ENCODE measurements at places on chromosomes 2 and 18.

- no peak for DNase-seq
These were observed 5.7 kb upstream of the CAPN14 start for GRCh38 chr2:31223026-31223425.

GRCh38 chr2:23427976-23428375, 43.0 kb downstream of the KLHL29 start:
- DNase-seq = no peak

- no peak for DNase-seq
These were observed 563.6 kb upstream of the PKDCC start for GRCh38 chr2:41483982-41484857.

GRCh38 chr2:234623521-234623991, 126.7 kb upstream of the ARL4C start:
- no peak for DNase-seq

GRCh38 chr2:95551055-95551568, 40.7 kb upstream of the TRIM43 start:
- no peak for DNase-seq

DNA sequence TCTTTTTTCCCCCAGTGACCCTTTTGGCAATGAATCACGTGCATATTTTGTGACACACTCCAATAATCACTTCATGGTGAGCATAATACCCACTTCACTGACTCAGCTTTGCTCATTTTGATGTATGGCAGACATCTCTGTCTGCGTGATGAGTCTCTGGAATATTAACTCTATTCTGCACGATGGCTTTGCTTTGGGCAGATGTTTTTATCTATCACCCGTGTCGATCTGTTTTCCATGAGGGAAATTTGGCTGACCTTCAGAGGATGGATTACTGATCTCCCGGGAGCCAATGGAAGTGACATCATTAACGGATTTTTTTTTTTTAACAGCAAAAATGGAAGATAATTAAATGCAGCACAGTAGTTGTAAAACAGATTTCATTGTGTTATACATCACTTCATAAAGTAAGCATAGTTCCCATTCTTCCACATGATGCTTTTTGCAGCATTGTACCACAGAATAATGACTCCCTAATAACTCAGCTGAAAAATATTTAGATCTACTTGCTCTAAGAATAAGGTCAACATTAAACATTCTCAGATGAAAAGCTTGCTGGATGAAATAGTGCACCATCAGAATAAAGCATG, 29.8 kb downstream of the CDC42EP3 start:
- DNase-seq = no peak

GRCh38 chr2:167212014-167212648, 323.9 kb downstream of the XIRP2 start:
- DNase-seq = peak; percentile 27

- DNase-seq = no peak
These were observed 6.6 kb downstream of the ACVR2A start for GRCh38 chr2:147851244-147851930.

DNA sequence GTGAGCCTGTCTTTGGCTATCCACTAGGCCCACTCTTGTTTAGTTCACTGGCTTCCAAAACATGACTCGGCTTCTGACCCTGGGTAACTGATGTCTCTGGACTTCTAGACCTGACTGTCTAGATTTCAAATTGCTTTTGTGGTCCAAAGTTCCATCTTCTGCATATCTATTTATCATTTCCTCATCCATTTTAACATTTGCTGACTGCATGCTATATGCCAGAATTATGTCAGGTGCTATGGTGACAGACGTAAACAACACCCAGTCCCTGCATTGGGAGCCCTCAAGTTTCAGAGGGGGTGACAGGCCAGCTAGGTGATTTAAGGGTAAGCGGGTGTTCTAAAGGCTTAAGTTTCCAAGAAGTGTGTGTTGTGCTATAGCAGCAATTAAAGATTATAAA, 140.9 kb downstream of the PIEZO2 start:
- no peak for DNase-seq

DNA sequence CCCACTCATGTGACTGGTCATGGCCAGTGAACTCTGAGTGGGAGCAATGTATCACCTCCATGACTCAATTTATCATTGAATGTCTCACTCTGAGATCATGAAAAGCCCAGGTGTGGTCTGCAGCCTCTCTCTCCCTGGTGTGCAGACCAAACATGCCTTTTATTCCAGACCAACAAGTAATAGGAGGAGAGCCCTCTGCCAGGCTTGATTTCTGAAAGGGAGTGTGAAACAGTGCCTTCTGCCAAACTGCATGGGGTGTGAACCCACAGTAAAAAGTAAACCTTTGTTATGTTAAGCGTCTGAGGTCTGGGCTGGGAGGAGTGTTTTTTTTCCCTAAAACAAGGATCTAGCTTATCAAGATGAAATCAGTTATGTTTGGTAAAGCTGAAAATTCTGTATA, 601.2 kb downstream of the ADCYAP1 start:
- no peak for DNase-seq

GRCh38 chr2:66553370-66553769, 118.4 kb downstream of the MEIS1 start:
- no peak for DNase-seq

DNA sequence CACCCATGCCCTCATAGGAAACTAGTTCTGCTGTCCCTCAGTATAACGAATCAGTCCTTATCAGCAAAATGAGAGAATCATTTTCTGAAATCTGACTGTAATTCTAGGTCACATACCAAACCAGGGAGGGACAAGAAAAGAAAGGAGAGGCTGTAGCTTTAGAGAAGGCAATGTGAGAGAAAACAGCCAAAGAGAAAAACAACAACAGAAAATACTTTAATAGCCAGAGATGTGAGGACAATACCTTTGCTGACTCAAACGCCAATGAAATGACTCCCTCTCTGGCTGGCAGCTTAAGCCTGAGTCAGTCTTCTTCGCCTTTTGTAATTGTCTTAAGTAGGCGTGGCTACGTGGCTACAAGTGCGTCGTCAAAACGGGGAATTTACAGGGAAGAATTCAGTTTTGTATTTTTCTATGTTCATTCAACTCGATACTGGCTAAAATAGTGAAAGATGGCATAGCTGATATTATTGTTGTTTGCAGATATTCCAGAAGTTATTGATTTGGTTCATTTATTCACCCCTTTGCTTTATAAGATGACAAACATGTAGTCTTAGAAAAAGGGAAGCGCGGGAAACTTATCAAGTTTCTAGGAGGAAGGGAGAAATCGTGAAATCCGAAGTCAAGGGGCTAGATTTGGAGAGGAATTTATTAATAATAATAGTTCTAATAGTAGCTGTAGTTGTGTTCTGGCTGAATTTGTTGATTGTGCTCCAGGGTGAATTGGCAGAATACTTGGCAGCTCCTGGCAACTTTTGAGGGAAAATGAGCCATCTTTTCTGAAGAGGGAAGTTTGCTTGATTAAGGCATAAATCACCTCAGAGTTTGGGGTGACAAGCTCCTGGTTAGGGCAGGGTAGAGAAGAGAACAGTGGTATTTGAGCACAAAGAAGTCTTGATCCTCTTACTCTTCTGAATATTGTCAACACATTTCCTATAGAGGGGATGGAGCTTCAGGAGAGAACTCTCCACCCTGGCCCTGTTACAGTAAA, at the start of gene IL1A:
Gene IL1A, minus strand, starts transcription at position 295 of the 991 bp plus-strand sequence. CDS start 723 bp downstream, outside the sequence.
- peak; percentile 54 for DNase-seq

- peak; percentile 57 for DNase-seq
These were observed 114.7 kb downstream of the DNAH6 start for GRCh38 chr2:84631047-84631446.

- no peak for DNase-seq
These were observed 62.9 kb upstream of the ZFP36L2 start for GRCh38 chr2:43289331-43289730.

GRCh38 chr18:57768537-57769326, 34.4 kb downstream of the ATP8B1 start:
- DNase-seq = no peak

- DNase-seq = peak; percentile 21
These were observed 91.7 kb downstream of the GCA start for GRCh38 chr2:162435676-162436075.

DNA sequence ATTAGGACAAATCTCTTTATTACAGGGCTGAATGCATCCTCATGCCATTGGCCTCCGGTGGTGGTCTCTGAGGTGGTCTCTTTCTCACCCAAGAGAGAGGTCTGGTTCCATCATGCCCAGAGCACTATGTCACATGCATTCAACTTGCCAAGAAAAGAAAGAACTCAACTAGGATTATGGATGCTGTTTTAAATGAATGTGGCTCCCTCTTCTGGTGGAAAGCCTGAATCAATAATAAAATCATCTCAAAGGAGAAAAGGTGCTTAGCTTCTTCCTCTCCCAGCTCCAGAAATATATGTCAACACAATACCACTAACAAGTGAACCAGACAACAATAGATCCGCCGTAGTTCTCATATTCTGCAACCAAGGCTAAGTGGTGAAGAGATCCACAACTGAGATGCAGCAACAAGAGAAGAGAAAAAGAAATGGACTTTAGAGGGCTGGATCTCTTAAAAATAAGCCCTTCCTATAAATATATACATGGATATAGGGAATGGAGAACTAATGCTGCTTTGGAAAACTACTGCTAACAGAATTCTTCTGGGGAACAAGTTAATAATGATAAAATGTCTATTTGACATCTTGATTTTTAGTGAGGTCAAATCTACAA, 396.8 kb downstream of the NCKAP5 start:
- DNase-seq = peak; percentile 59

DNA sequence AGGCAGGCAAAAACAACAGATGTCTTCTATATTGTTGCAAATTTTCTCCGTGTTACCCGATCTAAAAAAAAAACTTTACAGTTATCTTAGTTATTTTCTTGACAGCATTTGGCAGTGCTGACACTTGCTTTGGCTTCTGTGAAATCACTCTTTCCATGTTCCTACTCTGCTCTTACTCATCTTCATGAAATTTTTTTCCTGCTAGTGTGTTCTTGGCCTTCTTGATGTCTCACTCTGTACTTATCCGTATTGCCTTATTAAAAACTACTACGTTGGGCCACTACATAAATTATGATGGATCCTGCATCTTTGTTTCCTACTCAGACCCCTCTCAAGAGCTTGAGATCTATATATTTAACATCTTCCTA, 134.4 kb downstream of the IKZF2 start:
- no peak for DNase-seq

DNA sequence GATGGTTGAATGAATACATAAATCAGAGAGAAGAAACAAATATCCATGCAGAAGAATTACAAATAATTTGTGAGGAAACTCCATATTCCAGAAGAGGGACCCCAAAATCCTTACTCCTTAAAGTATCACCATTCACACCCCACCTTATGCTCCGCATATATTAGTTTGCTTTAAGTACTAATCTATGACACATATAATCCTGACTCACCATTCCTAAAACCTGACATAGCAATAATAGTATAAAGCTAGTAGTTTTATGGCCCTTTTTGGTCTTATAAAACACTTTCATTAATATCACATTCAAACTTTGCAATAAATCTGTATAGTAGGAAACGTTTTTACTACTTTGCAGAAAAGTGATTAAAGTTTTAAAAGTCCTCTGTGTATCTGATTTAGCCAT, 719.0 kb upstream of the SLC39A10 start:
- DNase-seq = no peak

- no peak for DNase-seq
These were observed 61.5 kb upstream of the KLF7 start for GRCh38 chr2:207227062-207227748.

DNA sequence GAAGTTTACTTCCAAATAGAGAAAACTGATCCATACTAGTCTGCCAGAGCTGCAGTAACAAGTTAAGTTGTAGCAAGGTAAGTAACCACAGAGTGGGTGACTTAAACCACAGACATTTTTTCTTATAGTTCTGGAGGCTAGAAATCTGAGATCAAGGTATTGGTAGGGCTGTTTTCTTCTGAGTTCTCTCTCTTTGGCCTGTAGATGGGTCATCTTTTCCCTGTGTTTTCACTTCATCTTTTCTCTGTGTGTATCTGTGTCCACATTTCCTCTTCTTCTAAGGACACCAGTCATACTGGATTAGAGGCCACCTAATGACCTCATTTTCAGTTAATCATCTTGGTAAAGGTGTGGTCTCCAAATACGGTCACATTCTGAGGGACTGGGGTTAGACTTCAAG, 142.9 kb upstream of the MEX3C start:
- DNase-seq = no peak

DNA sequence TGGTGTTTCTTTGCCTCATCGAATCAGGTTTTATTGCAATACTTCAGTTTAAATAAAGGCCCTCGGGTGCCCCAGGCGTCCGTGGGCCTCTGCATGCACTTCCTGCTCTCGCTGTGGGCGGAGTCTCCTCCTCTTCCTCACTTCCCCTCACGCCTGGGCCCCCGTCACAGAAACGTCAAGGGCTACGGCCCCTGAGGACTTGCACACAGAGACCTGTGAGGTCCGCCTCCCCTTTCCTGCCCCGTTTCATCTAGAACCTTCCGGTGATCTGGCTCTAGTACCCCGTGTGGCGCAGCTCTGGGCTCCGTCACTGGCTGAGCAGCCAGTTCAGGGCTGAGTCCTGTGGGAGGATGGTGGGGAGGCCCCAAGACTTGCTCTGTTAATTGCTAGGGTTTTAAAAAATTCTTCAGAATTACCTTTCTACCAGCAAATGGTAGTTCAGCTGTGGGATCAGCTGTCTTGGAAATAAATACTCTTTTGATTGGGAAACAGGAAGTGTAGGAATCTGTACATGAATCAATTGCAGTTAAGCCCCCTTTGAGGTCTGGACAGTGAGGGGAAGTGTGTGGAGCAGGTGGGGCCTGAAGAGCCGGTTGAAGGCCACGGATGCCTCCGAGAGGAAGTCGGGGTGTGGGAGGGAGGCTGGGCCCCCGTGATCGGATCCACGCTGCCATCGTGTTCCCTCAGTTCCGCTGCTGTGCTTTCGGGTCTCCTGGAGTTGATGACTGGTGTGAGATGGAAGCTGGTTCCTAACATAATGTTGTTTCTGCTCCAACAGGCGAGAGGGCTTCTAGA, 10.2 kb downstream of the NFATC1 start:
- DNase-seq = no peak

DNA sequence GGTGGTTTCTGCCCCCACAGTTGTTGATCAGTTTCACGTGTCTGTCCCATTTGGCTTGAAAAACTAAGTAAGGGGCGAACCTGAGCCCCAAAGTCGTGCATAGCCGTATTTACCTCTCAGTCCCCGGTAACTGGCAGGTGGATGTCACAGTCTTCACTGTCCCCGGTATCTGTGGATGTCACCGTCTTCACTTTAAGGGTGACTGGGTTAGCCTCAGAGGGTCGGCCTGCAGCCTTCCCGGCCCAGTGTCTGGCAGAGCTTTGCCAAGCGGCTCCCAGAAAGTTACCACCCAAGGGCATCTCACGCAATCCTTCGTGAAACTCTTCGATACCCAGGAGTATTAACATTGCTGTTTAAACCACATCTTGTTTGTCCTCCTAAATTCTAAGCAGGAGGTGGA, 125.3 kb upstream of the CTDP1 start:
- DNase-seq = no peak

- no peak for DNase-seq
These were observed 4.7 kb upstream of the IL37 start for GRCh38 chr2:112906276-112906675.

- DNase-seq = no peak
These were observed at the start of gene HRH4 for GRCh38 chr18:24460388-24460787. Gene HRH4, plus strand, starts transcription at chr18:24460637. Its CDS starts 92 bp downstream, at chr18:24460729.

- DNase-seq = no peak
These were observed 90.4 kb upstream of the HAAO start for GRCh38 chr2:42882756-42883155.
